ENCODE measurements at places on chromosomes 12 and 14.
A peak's percentile ranks its signal among the peaks of the same experiment; 100 is the strongest.

DNA sequence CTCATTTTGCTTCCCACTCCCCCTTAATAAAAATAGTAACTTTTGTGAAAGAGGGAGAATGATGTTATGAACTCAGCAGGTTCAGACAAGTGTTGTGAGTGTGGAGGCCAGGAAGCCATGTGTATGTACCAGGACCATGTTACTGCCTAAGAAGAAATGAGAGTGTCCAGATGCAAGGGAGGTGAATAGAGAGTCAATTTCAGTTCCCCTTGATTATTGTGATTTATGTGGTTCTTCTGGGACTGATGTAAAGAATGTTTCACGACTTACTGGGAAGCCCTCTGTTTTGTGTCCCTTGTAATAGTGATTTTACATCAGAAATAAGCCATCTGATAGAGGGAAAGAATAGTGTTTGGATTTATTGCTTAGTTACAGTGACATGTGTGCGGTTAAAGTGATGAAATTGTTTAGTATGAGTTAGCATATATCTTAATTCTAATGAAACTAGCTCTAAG is 32.5 kb downstream of the FBXO34 start:
- DNase-seq = no peak

- no peak for DNase-seq
Measured at GRCh38 chr12:56551070-56551469, 29.4 kb downstream of the RBMS2 start.

DNA sequence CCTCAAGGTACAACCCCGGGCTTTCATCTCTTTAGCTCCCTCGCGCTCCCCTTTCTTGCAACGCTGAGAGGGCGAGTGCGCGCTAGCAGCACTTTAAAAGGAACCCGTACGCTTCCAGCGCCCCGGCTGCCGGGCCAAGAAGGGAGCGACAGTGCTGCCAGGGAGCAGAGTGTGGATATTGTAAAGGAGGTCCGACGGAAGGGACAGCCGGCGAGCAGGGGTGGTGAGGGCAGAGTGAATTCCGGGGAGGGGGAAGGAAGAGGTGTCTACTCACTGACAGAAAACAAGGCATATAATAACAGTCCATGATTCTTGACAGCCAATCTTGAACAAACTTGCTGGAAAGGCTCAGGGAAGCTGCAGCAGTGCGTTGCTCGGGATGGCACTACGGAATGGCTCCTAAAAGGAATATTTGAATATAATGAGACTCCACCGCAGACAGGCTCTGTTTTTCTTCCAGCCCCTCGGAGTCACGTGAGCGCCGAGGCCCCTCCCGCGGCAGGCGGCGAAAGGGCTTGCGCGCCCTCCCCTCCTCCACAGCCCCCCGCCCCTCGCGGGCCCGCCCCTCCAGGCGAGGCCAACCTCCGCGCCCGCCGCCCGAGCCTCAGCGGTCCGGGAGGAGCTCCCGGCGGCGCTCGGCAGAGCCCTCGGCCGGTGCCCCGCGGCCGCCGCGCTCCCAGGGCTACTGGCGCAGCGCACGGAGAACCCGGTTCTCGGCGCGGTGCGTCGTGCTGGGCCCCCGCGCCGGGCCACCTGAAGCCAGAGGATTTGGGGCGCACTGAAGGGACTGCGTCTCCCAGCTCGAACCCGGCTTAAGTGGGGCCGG is 3.4 kb downstream of the BMP4 start:
- DNase-seq = no peak

DNA sequence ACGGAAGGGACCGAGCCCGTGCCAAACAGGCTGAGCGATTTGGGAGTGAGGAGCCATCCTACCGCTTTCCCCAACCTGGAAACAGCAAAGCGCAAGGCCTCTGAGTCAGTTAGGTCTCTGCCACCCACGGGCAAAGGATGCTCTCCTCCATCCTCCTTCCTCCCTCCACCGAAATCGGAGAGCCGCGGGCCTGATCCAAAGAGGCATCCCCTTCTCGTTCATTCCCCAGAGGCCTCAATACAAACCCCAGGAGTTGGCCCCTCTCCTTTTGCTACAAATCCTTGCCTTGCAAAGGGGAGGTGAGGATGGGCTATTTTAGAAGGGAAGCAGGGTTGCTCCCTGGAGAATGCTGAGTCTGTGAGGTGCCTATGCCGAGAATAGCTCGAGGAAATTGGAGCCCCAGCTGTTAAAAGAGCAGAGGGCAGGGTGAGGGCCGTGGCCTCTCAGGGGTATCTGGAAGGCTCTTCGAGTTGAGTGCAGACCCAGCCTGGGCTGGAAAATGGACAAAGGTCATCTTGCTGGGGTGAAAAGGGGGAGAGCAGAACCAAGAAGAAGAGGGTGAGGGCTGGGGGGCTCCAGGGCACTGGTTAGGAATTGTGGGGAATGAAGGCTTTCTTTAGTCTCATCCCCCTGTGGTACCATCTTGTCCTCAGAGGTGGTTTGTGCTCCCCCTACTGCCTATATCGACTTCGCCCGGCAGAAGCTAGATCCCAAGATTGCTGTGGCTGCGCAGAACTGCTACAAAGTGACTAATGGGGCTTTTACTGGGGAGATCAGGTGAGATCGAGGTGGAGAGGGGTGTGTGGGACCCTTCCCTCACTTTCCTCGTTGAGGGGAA is 1.1 kb downstream of the TPI1 start:
- peak; percentile 27 for DNase-seq

- no peak for DNase-seq
Measured at GRCh38 chr12:51852404-51853137, 4.1 kb upstream of the FIGNL2 start.

DNA sequence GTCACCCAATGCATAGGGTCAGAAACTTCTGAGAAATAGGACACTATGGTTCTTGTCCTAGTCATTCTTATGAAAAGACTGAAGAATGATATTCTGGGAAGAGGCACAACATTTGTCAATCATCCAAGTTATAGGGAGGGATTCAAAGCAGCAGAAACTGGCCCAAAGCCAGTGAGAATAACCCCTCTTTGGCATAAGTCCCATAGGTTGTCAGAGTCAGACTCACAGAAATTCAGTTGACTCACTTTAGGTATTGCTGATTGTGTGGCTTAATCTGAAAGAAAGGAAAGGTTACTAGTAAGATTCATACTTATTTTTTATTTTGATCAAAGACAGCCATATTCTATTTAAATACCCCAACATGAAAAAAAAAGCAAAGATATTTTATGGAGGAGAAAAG is 151.0 kb downstream of the SRGAP1 start:
- no peak for DNase-seq

DNA sequence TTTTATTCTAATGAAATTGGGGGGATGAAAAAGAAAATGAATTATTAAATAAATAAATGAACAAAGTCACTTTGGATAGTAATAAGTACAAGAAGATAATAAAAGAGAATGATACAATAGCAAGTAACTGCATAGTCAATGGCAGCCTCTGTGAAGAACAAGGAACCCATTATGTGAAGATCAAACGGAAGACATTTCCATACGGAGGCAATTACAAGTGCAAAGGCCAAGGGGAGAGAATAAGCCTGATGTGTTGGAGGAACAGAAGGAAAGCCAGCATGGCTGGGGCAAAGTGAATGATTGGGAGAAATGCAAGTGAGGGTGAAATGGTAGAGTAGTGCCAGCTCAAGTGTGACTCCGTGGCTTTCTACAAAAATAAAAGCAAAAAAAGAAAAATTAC is 43.9 kb upstream of the CHPT1 start:
- DNase-seq = no peak

DNA sequence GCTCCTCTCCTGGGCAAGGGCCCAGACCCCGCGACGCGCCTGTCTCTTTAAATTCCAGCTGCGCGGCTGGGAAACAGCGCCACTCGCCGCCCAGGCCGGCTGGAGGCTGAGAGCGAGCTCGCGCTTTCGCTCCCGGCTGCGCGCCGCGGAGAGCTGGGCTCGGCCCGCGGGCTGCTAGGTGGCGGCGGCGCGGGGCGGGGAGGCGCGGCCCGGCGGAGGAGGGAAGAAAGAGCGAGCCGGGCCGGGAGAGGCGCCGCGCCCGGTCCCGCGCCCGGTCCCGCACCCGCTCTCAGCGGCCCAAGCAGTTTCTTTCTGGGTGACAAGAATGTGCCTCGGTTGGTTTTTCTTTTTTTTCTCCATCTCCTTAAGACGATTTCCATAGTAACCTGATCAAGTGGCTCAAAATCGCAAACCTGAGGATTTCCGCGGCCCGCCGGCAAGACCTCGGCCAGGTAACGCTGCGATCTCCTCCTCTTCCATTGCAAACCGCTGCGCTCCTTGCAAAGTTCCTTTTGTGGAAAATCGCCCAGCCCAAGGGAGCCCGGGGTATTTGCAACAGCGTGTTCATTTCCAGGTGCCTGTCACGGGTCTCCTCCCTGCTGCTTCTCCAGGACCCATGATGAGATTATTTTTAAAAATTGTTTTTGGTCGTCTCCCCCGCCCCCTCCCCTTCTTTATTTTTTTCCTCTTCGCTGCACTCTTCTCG is 259.5 kb upstream of the E2F7 start:
- DNase-seq = peak; percentile 29

DNA sequence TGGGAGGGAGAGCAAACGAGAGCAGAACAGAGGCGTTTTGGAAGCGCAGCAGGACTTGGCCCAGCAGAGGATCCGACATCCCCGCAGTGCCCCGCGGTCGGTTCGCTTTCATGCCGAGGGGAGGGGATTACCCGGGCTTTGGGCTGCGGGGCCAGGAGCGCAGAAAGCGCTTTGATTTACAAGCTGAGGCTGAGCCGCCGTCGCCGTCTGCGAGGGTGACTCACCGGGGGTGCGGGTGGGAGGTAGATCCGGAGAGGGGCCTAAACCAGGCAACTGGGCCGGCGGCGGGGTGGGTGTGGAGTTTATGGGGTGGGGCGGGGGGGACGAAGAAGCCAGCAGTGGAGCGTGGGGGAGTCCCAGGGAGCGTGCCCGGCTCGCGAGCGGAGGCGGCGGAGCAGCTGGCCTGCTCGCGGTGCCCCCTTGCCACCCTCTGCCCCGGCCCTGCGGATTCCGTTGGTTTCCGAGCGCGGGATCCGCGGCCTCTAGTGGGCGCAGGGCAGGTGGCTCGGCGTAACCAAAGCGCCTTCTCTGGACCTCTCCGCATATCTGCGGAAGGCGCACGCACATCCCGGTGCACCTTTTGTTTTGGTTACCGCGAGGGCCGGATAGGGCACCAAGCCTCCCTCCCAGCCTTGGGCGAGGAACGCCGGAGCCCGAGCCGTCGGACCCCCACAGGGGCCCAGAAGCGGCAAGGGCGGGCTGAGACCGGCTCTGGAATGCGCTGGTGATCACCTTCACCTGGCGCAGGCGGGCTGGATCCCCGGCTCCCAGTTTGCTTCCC is 2.6 kb downstream of the SIX4 start:
- DNase-seq = peak; percentile 26

DNA sequence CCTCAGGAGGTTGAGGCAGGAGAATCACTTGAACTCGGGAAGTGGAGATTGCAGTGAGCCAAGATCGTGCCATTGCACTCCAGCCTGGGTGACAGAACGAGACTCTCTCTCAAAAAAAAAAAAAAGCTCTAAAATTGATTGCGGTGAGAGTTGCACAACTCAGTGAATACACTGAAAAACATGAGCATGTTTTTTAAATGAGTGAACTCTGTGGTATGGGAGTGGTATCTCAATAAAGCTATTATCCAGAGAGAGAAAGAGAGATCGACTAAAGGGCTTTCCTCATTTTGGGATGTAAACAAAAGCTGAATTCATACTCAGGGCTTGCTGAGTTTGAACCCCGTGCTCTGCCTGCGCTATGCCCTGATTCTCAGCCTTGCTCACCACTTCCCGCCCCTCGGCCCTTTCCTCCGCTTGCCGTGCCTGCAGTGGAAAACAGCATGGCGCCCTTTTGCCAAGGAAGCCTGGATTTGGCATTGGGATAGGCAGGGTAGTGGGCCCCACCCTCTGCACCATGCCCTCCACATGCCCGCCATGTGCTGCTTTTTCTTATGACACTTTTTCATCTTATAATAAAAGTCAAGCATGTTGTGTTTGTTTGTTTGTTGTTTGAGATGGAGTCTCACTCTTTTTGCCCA is 102.5 kb downstream of the LGMN start:
- no peak for DNase-seq

DNA sequence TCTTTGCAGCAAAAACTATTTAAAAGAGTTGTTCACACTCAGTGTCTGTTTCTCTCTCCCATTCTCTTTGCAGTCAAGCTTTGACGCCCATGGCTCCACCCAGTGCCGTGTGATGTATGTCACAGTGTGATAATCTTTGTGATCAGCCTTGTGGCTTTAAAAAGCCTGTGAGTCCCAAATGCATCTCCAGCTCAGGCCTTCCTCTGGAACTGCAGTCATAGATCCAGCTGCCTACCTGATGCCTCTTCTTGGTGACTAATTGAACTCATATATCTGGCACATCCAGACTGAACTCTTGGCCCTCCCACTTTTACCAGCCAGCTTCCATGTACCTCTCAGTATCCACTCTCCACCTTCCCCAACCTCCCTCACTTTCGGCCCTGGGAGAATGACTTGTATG is 182.8 kb upstream of the ARHGAP5 start:
- DNase-seq = no peak

GRCh38 chr12:84069699-84070098 is 842.9 kb downstream of the SLC6A15 start:
- DNase-seq = no peak

DNA sequence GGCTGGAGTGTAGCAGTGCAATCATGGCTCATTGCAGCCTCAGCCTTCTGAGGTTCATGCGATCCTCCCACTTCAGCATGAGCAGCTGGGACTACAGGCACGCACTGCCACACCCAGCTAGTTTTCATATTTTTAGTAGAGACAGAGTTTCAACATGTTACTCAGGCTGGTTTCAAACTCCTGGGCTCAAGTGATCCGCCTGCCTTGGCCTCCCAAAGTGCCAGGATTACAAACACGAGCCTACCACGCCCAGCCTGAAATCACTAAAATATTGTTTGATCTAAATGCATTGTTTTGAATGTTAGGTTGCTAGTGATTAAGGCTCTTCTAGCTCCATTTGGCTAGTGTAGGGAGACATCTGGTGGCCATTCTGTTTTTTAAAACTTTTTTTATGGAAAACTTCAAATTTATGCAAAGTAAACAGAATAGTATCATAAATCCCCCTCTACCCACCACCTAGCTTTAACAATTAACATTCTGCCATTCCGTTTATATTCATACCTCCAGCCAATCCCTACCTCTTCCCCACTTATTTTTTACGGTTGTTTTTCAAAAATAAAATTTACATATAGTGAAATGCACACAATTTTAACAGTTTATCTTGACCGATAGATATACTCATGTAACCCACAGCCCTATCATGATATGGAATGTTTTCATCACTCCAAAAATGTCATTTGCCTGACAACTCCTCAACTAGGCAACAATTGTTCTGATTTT is 37.8 kb downstream of the MYO1H start:
- peak; percentile 30 for DNase-seq

DNA sequence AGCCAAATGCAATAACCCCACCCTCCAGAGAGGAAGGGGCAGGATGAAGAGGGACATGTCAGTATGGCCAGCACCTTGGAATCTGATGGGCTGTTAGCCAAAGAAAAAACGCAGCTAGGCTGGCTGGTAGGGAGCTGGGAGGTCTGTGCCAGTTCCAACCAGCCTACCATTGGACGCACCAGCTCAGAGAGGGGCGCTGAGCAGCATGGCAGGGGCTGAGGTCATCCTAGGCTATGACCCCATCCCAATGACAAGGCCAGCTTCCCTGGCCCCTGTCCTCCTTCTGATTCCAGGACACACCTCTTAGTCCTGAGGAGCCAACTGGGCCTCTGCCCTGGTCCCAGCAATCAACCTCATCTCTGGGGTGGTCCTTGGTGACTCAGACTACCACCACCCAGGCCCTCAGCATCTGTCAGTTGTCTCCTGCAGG is 12.2 kb downstream of the ACTN1 start:
- no peak for DNase-seq
